ENCODE measurements at places on chromosomes 3 and 15.

- DNase-seq, result no peak
These were observed 8.4 kb downstream of the ABHD2 start for GRCh38 chr15:89096664-89097063.

DNA sequence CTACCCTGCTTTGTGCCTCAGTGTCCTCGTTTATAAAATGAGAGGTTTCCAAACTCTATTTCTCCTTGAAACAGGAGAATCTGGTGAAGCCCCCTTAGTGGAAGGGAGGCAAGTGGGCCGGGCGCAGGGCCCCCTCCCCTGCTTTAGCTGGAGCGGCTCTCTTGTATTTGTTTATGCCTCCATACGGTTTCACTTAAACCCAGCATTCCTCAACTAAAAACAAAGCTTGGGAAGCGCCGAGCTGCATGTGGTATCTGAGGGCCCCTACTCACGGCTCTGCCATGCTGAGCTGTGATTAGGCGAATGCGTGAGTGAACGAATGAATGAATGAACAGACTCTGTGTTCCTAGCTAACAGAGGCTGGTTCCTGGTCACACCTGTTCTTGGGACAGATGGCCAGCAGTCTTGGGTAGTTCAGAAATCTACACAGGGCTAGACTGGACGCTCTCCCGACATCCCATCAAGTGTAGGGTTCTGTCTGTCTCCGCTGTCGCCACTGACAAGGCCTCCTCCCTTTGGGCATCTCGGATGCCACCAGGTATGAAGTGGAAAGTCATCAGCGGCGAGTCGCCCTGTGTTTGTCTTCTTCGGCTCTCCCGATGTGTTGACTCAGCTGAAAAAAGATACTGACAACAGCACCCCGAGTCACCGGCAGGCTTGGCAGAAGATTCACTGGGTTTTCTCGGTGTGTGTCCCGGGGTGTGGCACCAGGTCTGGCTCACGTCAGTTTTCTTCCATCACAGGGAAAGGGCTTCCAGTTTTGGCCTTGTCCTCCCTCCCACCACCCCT, 42.4 kb upstream of the VPS8 start:
- DNase-seq, result no peak

GRCh38 chr15:51641490-51642130, 19.0 kb upstream of the DMXL2 start:
- DNase-seq, result no peak

DNA sequence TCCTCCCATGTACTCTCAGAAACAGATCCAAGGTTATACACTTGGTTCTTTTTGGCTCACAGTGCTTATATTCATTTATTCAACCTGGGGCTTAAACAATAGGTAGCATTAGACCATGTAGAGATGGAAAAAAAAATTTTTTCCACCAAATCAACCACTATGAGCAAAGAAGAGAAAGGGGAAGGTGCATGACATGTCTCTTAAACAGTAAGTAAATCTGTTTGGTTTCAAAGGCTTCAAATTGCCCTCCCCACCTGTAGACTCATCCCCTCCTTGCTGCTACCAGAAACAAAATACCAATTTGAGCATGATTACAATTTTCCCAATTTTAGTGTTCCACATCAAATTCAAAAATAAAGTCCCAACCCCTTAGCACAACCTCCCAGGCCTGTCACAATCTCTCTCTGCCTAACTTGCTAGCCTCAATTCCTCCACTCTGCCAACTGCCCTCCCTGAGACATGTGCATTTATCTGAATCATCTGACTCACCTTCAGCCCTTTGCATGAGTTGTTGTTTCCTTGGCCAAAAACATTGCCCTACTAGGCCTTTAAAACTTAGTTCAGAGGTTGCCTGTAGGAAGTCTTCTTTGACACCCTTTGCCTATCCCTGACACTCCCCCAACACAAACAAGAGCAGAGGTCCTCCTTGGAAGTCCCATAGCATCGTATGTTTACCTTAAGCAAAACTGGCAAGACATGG, 30.3 kb upstream of the TSC22D2 start:
- DNase-seq, result no peak

GRCh38 chr3:140128217-140128616, 193.2 kb downstream of the CLSTN2 start:
- no peak for DNase-seq

DNA sequence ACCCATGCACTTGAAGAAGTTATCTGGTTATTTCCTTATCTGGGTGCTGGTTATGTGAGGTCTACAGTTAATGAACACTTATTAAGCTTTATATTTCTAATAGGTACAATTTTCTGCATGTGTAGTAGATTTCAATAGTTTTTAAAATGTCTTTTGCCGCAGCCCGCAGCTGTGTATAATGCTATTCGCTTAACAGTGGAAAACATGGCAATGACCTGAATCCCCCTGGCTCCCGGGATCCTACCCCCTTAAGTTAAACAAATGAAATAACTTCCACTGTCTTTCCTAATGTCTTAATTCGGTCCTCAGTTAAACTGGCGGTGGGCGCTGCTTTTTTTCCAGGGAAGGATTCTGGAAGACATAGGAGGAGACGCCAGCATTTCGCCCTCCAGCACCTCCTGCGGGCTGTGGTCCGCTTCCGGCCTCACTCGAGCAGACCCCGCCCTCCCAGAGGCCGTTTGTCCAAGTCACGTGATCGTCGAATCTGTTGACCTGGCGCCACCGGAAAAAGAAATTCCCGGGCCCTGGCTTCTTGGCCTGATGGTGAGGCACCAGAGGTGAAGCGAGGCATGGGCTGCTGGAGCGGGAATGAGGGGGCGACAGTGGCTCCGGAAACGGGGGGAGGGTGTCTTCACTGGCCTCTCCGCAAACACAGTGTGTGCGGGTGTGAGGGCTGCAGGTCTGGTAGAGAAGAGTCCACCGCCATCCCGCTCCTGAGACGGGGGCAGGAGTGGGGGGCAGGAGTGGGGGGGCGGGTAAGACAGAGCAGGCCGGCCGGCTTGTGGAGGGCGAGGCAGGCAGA, 45.6 kb upstream of the CSPG4 start:
- DNase-seq, result peak; percentile 77

GRCh38 chr3:62562017-62562416, 188.7 kb upstream of the FEZF2 start:
- DNase-seq, result no peak

DNA sequence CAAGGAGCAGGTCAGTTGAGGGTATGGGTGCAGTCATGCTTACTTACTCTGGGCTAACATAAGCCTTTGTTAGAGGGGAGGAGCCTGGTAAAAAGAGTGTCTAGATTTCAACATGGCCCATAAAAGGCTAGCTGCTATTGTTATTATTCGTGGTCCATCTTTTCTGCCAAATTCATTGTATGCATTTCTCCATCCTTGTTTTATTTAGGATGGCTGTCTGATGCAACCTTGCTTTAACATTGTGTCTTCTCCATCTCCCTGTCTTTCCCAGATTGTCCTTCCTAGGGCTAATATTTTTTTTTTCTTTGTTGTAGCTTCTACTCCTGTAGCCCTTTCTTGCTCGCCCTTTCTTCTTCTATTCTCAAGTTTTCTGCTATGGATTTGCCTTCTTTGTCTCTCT, 12.6 kb downstream of the RBMS3 start:
- no peak for DNase-seq

DNA sequence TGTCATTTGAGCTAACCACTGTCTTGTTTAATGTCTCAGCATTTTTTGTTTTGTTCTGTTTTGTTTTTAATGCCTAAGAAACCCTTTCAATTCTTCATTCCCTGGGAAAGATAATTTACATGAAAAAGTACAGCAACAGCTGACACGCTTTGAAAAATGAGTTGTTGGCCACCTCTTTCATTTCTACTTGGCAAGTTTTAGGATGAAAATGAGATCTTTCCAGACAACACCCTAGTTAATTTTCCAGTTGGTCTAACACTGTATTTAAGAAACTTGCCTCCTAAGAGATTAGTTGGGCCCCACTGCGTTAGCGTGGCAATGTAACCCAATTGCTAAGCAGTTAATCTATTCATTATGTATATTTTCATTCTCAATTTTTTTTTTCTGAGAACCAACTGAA, 194.0 kb upstream of the LRRN1 start:
- no peak for DNase-seq

DNA sequence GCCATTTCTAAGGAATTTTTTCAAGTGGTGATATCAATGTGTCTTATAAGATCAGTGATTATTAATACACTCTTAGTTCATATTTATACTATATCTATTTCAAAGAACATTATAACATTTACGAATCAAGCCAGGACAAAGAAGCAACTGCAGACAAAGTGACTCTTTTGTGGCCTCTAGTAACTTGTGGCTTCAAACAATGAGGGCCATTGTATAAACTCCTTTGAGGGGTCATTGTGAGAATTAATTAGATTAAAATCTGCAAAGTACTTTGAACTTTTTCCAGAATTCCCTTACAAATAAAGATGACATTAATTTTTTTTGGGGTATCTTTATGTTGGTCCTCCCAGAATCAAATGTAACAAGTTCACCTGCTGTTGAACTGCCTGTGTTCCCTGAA, 12.3 kb upstream of the SLC30A4 start:
- no peak for DNase-seq

All from NAMALWA (cell line).